Amniotic epithelial cell (primary cell): ENCODE measurements at places on chromosomes 12 and 14.

- no peak for DNase-seq
These were observed 121.6 kb downstream of the TMEM132C start for GRCh38 chr12:128388461-128389000.

- peak; percentile 72 for DNase-seq
These were observed 61.6 kb upstream of the GNPNAT1 start for GRCh38 chr14:52852810-52853521.

DNA sequence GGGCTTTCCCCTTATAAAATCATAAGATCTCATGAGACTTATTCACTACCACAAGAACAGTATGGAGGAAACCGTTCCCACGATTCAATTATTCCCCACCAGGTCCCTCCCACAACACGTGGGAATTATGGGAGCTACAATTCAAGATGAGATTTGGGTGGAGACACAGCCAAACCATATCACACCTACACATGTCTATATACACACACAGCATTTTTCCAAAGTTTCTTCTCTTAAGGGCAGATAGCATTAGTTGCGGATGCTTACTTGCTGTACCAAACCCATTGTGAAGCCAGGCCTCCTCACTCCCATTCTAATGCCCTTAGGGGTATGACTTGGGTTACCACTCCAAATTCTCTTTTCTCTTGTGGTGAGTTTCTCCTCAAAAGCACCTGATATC lies 104.1 kb upstream of the RAP1B start:
- DNase-seq = no peak

DNA sequence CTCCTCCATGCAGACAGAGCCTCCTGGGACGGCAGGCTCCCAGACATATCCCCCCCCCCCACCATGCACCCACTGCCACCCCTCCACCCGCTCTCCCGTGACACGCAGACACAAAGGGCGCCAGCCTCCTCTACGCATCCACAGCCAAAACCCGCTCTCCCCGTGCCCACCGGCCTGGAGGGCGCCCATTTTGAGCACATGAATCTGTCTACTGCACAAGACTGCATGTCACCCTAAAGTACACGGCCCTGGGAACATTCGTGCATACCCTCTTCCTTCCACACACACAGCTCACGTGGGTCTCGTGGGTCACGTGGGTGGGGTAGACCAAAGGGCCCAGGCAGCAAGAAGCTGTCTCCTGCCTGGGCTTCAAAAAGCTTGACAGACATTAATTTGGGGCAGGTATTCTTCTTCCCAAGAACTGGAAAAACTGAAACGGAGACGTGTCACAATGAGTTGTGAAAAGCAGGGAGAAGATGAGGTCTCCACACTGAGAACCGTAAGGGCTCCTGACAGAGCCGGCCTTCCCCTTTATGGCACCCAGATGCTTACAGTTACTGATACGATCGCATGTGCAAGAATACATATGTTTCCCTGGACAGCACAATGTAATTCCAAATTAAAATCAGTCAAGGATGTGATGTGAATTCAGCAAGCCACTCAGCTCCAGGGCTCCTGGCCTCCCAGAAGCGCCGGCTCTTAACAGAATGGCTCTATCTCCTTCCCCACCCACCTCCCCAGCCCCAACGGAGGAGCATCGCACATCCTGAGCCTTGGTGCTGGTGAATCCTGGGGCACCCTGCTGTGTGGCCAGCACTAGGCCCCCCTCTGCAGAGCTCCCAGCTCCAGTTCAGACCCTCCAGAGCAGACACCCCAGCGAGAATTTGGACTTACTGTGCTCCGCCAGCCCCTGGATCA lies 1.9 kb downstream of the TGFB3 start:
- DNase-seq = no peak

DNA sequence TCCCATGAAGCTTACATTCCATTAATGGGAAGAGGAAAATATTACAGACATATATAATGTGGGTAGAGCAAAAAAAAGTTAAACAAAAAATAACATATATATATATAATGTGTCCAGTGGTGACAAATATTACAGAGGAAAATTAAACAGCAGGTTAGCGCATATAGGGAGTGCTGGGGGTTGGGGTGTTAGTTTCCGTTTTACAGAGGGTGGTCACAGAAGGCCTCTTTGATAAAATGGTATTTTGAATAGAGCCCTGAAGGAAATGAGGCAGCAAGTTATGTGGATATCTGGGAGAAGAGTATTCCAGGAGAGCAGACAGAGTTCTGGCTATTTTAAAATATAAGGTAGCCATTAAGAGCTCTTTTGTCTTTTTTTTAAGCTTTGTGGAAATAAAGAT lies 73.2 kb downstream of the DCAF5 start:
- no peak for DNase-seq

DNA sequence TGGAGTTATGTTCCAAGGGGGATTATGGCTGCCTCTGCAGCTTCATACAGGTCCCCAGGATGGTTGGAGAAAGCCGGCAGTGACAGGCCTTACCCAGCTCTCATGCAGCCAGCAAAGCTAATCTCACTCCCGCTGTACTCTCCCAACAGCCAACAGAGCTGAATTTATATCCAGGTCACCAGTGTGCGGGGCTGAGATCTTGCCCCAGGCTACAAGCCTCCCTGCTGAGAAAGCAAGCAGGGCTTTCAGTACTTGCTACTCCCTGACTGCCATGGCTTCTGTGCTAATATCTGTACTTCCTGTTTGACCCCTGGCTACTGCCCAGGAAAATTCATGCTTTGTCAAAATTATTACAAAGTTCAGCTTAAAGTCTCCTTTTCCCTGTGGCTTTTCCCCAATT lies 92.9 kb downstream of the ATP23 start:
- DNase-seq = no peak

DNA sequence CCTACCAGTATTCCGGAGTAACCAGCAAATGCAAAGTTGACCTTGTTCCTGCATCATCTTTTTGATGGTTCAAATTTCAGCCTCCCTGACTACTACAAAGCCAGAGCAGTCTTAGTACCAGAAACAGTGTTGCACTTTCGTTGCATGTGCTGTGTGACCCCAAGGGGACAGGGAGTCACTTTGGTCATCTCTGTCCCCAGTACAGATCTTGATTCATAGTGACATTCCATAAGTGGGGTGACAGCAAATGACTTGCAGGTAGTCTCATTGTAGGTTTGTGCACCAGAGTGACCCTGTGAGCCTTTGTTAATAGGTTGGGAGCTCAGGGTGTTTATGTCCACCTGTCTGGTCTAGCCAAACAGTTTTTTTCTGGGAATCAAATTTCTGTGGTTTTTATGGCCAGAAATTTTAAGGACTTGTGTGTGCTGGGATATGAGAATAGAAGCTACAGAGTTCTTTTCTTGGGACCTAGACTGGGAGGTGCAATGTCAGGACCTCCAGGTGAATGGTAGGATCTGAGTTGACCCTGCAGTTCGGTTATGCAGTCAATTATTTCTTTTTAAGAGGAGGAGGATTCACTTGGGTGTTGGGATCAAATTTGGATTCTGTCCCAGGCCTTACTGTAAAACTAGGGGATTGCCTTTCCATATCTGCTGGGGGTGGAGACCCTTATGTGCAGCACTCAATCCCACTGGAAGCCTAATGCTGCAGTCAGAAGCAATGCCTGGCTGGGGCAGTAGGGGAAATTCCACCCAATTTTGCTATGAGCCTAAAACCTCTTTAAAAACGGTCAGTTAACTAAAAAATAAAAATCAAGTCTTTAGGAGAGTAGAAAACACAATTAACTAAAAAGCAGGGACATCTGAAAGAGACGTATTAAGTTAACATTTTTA lies 10.1 kb downstream of the EIF5 start:
- no peak for DNase-seq
